Motor neuron (in vitro differentiated cells): ENCODE measurements at places on chromosomes 7 and 10.
A peak's percentile ranks its signal among the peaks of the same experiment; 100 is the strongest.

DNA sequence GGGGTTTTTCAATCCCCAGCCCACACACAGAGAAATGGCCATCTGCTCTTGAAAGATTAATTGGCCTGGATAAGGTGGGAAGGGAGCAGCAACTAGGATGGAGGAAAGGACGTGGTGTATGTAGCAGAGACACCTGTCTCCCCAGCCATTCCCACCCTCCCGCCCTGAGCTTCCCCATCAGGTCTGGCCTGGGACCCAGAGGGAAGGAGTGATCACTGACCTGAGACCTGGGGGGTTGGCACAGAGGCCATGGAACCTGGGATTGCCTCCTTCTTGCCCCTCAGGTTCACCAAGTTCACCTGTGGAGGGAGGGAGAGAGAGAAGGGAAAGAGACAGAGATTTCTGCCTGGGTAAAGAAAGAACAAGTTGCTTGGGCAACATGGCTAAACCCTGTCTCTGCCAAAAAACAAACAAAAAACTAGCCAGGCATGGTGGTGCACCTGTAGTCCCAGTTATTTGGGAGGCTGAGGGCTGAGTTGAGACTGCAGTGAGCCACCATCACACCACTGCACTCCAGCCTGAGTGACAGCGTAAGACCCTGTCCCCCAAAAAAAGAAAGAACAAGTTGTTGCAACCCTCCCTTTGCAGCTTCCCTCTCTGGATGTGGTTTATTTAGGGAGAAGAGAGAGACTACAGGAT is 11.3 kb upstream of the TRPV6 start:
- no peak for ATAC-seq

GRCh38 chr7:130092598-130092997 is 22.3 kb downstream of the KLHDC10 start:
- ATAC-seq = no peak

DNA sequence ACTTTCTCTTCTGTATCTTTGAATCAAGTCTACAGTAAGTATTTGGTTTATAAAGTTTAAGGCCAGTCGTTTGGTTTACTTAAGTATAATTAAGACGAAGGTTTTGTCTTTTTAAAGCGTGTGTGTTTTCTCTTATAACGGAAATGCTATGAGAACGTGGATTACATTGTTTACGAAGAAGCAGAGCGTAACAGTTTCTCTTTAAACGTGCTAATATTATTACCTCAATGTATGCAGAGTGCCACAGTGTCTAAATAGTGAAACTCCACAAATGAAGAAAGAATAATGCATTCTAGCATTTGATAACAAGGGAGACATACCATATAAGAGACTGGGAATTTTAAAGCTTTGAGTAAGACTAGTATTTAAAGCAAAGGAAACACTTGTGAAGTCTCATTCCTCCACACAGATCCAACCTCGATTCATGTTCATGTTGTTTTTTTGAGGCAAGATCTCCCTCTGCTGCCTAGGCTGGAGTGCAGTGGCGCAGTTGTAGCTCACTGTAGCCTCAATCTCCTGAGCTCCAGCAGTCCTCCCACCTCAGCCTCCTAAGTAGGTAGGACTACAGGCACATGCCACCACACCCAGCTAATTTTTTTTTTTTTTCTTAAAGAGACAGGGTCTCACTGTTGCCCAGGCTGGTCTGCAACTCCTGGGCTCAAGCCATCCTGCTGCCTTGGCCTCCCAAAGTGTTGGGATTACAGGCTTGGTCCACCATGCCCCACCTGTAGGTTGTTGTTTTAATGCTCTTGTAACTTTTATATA is 75.1 kb downstream of the ANKRD61 start:
- peak; percentile 7 for ATAC-seq

DNA sequence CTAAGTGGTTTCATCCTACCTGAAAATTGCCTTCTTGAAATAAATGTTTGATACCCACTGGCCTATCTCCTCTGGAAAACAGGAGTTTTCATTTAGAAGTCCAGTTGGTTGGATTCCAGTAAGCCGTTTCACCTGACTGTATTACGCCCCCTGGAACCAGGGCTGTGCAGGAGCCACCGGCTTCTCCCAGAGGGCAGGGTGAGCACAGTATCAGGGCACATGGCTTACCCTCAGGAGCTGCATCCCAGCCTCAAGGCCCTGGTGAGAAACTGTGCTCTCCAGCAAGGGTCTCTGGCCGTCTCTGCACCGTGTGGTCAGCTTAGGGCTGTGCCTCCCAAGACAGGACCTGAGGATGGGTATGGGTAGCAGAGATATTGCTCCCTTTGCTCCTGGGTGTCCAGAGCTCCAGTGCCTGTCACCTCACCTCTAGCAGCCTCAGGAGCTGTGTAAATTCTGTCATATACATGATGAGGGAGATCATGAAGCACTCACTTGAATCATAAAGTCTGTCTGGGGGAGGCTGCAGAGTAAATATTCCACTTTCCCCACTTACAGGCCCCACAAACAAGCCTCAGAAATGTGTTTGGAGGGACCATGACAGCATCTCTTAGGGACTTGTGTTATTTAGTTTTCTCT is 109.6 kb upstream of the SAMD8 start:
- no peak for ATAC-seq

- ATAC-seq = no peak
Observed at GRCh38 chr10:67669978-67670377, 26.0 kb downstream of the CTNNA3 start.

DNA sequence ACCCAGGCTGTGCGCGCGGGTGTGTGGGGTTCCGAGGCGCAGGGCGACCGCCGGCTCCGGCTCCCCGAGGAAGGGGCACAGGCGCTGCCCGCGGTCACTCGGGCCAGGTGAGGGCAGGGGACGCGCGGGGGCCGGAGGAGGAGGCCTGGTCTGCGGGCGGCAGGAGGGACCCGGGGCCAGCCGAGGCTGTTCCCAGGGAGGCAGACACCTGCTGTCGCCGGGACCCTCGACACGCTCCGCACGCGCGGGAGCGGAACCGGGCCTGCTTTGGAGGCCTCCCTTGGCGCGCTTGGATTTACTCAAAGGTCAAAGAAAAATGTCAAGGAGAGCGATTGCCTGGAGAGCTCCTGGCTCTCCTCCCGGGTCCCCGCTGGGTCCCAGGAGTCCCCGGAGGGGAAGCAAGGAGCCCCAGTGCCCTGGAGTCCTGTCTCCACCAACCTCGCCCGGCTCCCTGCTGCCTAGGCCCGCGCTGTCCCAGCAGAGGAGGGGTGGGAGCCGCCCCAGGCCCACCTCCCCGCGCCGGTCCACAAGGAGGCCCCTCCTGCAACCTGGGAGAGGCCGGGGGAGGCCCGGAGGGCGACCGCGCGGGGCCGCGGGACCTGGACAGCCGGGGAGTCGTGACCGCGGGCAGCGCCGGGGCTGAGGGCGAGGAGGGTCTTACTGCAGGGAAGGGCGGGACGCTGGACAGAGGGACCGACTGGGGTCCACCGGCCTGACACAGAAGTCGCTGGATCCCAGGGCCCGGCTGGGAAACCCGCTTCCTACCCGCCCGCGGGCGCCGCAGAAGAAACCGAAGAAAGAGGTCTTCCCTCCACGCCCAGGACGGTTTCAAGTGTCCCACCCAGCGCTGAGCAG is 348.9 kb downstream of the DNAJB6 start:
- no peak for ATAC-seq

DNA sequence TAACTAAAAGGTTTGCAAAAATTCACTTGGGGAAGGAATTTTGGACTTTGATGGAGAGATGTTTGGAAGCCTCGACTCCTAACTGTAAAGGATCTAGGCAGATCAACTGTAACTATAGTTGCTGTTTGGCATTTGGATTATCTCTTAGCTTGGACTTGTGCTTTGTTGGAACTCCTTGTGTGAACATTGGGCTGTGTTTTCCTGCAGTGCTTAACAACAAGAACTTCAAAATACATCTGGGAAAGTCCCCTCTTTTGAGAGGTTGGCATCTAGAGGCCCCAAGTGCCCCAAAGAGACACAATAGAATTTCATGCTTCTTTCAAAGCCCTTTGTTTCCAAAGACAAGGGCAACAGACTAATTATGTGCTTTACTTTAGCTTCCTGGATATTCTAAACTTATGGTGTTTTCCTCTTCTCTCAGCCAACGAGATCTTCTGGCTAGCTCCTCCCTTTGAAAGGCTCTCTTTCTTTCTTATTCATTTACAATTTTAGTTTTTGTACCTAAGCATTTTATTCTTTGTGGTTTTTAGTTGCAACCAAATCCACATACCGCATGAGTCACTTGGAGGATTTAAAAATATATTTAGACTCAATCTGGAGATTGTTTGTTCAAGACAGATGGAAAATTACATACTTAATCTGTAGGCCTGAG is 11.6 kb downstream of the ABCA13 start:
- peak; percentile 87 for ATAC-seq

GRCh38 chr10:78757344-78757925 is 311.3 kb upstream of the ZMIZ1 start:
- ATAC-seq = peak; percentile 65

GRCh38 chr10:37865957-37866803 is 8.8 kb upstream of the ZNF248 start:
- ATAC-seq = no peak

DNA sequence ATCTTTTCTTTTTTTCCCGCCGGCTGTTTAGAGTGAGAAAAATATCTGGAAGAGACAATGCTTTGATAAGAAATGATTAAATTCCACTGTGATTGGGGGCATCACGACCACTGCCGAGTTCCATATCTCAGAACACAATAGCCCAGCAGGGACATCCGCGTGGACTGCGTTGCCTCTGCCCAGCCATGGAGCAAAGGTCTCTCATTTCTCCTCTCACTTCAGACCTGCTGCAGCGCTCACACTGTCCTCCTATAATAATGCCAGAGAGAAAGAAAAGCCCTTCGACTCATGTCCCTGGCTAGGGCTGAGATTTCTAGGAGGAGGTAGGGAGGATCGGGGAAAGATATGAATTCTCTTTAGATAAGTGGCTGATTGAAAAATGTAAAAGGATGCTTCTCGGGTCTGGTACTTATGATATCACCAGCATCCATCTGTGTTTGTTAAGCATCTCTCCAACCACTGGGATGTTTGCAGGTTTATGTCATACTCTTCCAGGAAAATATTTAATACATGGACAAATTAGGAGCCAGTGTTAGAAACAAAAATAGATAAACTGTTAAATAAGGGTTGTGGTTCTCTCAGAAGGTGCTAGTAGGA is 472.9 kb upstream of the AKR1E2 start:
- ATAC-seq = peak; percentile 71

GRCh38 chr10:85638797-85639196 is 727.8 kb downstream of the GRID1 start:
- ATAC-seq = no peak

GRCh38 chr10:118107040-118107439 is 60.3 kb upstream of the RAB11FIP2 start:
- no peak for ATAC-seq

GRCh38 chr10:21398563-21399231 is 126.8 kb downstream of the SKIDA1 start:
- ATAC-seq = peak; percentile 11

GRCh38 chr10:75276069-75276872 is 40.5 kb upstream of the COMTD1 start:
- no peak for ATAC-seq

- ATAC-seq = no peak
Observed at GRCh38 chr10:79078367-79079053, 9.7 kb downstream of the ZMIZ1 start.

- ATAC-seq = no peak
Observed at GRCh38 chr10:31926765-31927564, 1.7 kb downstream of the ARHGAP12 start.

- no peak for ATAC-seq
Observed at GRCh38 chr10:29535778-29536453, 98.9 kb downstream of the SVIL start.

- peak; percentile 50 for ATAC-seq
Observed at GRCh38 chr7:77940647-77941046, 142.1 kb downstream of the PHTF2 start.

- ATAC-seq = no peak
Observed at GRCh38 chr10:121112579-121113384, 261.6 kb downstream of the WDR11 start.

GRCh38 chr10:100710151-100710871 is 35.1 kb upstream of the PAX2 start:
- peak; percentile 90 for ATAC-seq

DNA sequence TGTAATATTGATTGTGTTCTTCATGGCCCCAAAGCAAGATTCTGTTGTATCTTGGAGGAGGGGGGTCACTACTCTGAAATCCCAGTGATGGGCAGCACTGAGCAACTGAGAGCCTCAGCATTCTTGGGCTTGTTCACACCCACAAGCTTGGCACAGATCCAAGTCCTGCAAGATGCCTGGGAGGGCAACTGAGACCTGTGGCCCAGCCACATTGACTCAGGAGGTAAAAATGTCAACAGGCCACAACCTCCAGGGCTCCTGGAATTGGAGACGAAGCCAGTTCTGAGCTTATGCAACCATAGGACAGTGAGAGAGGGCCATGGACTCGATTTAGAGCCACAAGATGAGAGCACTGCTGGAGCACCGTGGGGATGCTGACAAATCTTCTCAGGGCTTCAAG is 3.1 kb upstream of the DOCK1 start:
- no peak for ATAC-seq

DNA sequence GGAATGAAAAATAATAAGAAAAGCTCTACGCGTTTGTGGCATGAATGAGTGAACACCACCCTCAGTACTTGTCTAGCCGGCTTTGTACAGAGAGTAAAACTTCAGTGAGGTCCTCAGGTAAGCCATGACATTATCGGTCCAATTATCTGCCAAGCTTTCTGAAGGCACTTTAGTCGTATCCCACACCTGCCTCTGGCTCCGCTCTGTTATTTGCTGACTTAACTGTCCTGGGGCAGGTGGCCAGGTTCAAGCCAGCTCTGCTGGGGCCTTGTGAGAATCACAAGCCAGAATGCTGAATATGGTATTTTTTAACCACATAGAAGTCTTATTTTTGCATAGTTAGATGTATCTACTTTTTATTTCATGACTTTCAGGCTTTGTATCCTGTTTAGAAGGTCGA is 66.0 kb upstream of the FHIP2A start:
- no peak for ATAC-seq

DNA sequence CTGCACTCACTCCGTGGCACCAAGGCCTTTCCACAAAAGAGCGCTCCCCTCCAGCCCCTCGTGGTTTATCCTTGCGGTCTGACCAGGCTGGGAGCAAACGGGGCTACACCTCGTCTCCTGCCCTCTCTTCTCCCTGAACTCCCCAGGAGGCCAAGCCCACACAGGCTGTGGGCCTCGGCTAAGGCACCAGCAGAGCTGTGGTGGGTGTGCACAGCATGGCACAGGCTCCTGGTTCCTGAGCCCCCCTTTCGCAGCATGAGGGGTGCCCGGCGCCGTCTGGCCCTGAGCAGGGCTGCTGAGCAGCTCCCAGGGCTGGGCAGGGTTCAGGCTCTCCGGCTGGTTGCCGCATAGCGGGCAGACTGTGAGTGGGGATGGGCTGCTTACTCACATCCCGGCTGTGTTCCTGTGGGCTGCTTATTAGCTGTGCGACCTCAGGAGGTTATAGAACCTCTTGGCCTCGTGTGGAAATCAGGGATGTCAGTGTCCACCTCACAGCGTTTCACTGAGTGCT is 90.4 kb downstream of the ZMIZ1 start:
- peak; percentile 60 for ATAC-seq

- ATAC-seq = no peak
Observed at GRCh38 chr7:99827040-99827778, 604 bp upstream of the CYP3A43 start.
